ENCODE measurements at places on chromosomes 7 and 10.

GRCh38 chr7:64999165-65000004, 7.1 kb downstream of the ERV3-1 start:
- no peak for DNase-seq

GRCh38 chr7:3393862-3394261, 92.8 kb downstream of the SDK1 start:
- no peak for DNase-seq

- DNase-seq: no peak
These were observed 55.6 kb downstream of the STEAP1B start for GRCh38 chr7:22444181-22444971.

- DNase-seq: no peak
These were observed 112.2 kb downstream of the CYTH3 start for GRCh38 chr7:6160191-6160623.

GRCh38 chr7:130070861-130071622, 708 bp downstream of the KLHDC10 start:
- DNase-seq: no peak

- DNase-seq: no peak
These were observed 32.3 kb upstream of the KCNMA1 start for GRCh38 chr10:77669892-77670291.

- no peak for DNase-seq
These were observed 181.9 kb upstream of the LYZL2 start for GRCh38 chr10:30811276-30812017.
